GF-D8 (cell line): ENCODE measurements at places on chromosomes 12 and 14.

- DNase-seq: no peak
Observed at GRCh38 chr12:80763874-80764273, 47.2 kb downstream of the MYF5 start.

DNA sequence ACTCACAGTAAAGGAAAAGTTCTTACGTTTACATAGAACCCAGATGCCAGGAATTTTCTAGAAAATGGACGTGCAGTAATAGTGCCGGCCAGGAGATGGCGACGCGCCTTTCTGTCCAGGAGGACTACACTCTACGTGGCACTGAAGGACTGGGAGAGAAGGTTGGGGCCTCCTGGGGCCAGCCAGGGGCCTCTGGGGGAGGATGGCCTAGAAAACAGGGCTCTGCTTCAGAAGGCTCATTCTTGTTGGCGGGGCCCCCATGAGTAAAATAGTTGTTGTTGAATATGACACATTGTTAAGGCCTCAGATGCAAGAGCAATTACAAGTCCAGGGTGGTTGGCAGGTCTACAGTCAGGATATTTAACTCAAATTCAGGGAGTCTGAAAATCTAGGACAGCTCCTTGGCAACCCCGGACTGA is 120.1 kb upstream of the MAX start:
- no peak for DNase-seq

GRCh38 chr12:78759367-78759766 is 105.2 kb upstream of the SYT1 start:
- DNase-seq: no peak

DNA sequence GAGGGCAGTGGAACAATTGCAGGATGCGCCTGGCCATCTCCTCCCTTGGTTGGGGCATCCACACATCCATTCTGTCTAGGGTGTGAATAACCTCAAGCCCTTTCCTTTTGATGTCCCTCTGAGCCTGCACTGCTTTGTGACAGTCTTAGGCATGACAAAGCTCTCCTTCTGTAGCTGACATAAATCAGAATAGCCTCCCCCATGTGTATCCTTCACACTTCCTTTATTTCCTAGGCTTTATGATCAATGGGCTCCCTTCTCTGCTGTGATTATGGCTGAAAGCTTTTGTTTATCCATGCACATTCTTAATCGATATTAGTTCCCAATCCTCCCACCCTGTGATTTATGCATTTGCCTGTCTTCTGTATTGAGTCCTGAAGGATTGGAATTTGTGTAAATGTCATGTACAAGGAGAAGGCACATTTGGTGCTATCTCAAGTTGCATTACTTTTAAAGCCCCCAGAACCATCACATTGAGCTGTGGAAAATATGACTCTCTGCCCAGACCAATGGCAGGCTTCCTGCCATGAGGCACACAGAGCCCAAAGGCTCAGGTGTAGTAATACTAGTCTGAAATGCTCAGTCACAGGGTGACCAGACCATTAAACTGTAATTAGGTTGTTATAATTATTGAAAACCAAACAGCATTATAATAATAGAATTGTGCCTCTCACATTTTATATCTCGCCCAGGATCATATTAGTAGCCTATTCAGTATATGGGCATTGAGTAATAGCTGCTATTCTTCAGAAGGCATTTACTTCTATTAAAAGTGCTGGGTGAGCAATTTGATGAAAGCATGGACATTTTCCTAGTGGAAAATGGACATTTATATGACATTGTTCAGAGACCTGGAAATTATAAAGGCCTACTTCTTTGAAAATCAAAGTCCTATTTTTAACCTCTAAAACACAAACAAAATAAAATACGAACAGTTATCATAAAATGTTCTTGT is 14.0 kb downstream of the EMP1 start:
- DNase-seq: no peak

DNA sequence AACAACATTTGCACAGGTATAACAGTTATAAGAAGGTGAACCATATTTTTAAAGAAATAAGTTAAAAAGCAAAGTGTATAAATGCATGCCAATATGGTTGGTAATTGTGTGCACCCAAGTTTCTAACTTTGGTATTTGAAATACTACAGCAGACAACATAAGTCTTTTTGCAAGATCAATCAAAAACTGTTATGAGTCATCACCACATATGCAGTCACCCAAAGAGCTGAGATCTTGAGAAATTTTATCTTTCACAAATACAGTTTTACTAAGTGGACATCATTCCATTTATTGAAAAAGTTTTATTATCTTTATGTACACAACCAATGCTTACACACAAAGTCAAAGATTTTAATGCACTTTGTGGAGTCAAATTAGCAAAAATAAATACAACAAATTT is 7.0 kb upstream of the ACSS3 start:
- DNase-seq: no peak

DNA sequence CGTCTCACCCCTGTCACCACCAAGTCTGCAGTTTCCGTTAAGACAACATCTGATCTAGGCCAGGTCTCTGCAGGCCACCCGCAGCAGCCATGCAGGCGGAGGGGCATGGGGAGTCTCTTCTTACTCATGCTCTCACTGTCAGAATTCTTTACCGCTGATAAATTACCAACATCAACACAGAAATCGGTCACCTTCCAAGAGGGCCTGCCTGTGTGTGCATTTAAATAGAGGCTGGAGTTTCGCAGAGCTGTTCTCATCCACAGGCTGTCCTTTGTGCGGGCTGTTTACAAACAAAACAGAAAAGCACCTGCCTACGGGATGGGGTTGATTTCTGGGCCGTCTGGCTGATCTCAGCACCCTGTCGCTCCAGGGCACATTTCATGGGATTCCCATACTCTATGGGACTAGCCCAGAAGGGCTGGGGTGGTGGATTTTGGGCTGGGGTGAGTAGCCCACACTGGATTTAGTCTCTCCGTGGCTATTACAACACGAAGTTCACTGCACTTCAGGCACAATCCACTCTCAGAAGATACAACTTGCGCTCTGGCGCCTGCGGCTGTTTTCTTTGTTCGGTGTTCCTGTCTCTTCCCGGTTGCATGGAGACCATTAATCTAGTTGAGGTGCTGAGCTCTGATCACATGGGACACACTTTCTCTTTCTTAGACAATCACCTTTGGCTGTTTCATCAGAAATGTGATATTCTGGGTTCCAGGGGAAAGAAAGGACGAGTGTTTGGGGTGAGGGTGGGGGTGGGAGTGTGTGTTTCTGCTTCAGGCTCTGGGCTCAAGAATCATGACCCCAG is 331.1 kb downstream of the GLT1D1 start:
- no peak for DNase-seq

- DNase-seq: no peak
Observed at GRCh38 chr12:2333491-2334195, 280.9 kb downstream of the CACNA1C start.

DNA sequence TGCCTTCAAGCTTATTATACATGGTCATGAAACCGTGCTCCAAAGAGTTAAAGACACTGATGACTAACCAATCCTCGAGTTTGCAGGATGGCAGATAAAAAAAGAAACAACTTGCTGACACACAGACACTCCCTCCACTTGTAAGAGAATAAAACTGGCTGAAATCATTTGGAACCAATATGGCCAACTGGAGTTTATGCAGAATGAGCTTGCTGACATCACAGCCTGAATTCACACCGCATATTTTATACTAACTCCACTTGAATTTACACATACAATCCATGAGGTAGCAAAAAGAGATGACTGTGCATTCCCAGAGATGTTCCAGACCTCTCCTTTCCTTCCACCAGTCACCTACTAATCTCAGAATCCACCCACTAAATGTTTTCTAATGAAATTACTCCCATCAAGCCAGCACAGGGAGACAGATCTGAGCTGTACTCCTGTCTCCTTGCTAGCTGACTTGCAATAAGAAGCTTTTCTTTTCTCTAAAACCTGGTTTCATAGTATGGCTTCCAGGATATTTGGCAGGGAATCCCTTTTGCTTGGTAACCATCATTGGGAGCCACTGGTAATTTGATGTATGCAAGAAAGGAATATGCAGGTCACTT is 15.8 kb upstream of the PTPRR start:
- DNase-seq: no peak

DNA sequence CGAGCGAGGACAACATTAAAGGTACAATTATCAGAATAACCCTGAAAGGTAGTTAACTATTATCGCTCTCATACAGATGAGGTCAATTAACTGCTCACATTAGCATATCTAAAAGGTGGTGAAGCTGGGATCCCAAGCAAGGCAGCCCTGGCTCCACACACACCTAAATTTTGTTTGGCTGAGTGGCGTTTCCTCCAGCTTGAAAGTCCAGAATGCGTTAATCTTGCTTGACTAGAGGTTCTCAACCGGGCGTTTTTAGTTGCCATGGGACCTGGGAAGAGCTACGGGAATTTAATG is 531 bp downstream of the DLGAP5 start:
- DNase-seq: no peak

GRCh38 chr12:77102691-77103090 is 37.3 kb upstream of the E2F7 start:
- DNase-seq: no peak

GRCh38 chr14:93999573-93999972 is 2.5 kb downstream of the CCDC197 start:
- DNase-seq: no peak
